ENCODE measurements at places on chromosomes 4 and X.

DNA sequence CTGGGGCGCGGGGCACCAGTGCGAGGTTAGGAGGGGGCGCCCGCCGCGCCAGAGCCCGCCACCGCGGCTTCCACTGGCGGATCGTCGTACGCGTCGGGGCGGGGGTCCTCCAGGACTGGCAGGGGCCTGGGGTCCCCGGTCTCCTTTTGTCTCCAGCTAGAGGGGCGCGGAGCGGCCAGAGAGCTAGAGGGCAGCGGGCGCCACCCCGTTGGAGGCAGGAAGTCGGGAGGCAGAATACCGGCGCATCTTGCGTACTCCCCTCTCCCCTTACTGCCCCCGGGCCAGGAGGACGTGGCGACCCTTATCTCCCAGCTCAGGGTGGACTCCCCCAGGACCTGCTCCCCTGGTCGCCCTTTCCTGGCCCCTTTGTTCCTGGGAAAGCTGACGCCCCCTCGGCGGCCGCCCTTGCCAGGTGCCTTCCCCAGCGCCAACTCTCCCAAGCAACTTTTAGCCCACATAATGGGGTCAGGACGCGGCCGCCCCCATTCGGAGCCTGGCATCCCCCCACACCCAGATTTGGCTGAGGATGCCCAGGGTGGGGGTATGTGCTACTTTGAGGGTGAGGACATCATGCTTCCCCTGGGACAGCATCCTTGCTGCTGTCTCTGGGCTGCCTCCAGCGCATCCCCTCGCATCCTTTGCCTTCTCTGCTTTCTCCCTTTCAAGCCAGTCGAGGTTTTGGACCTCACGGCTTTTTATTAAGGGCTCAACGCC is 933 bp downstream of the CNKSR2 start:
- DNase-seq, result no peak

DNA sequence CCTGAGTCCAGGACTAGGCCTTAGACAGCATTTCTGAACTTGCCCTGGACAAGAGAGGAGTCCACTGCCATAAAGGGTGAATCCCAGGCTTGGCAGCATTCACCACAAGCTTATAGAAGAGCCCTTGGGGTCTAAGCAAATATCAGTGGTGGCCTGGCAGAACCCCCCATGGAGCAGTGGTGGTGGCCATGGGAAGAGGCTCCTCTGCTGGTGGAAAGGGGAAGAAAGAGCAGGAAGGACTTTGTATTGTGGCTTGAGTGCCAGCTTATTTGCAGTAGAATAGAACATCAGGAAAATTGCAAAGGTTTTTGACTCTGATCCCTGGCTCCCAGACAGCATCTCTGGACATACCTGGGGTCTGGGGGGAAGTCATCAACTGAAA is 58.1 kb upstream of the STARD8 start:
- DNase-seq, result no peak

DNA sequence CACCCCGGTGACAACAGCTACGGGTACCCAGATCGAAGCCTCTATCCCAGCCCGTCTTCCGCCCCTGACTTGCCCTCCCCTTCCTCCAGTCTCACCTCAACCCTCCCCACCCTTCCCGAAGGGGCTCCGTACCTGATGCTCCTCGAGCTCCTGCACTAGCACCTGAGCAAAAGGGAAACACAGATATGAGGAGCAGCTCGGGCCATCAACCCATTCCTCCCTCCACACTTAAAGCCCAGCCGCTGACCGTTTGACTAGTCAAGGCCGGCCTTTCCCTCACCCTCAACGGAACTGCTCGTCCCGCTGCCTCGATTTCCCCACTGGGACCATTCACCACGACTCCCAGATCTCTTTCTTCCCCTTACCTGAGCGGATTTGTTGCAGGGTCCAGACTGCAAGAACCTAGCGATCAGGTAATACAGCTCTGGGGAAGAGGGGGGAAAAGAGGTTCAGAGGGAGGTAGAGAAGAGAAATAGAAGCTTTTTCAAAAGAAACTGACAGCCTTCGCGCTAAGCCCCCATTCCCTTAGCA is 731 bp downstream of the BRWD3 start:
- no peak for DNase-seq

- no peak for DNase-seq
These were observed 181.1 kb upstream of the SMIM31 start for GRCh38 chr4:164572877-164573279.

DNA sequence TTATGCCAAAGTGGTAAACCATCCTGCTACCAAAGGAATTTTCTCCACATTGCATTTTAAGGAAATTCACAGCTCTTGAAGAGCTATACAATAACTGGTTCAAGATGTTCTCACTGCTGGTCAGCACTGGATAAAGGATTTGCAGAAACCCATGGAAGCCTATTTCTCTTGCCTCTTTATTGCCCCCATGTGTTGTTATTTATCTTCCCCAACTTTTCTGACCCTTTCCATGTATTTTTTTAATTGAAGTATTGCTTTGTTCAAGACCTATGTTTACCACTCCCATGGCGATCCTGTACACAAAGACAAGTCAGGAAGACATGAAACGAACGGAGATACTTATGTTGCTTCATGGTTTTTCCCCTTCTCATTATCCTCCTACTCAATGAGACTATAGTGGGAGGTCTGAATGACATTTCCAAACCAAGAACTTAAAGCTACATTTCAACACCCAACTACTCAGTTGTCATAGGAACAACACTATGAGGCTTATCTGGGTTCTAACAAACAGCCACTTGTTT is 566.4 kb upstream of the DIPK2B start:
- no peak for DNase-seq

- DNase-seq, result no peak
These were observed 235.5 kb upstream of the DIAPH2 start for GRCh38 chrX:96449191-96449590.

GRCh38 chrX:68433155-68433980 is at the start of gene OPHN1:
OPHN1 (minus strand) TSS chrX:68433495; CDS start chrX:68433020, 475 bp downstream.
- no peak for DNase-seq

- DNase-seq, result no peak
These were observed 336.2 kb downstream of the ZNF674 start for GRCh38 chrX:46209037-46209436.
